Activated naive CD4-positive, alpha-beta T cell treated with anti-CD3 and anti-CD28 coated beads, Interleukin-2, amount 50 U/mL, for 72 hours (primary cell): ENCODE measurements at places on chromosomes 11 and 22. TPM values are rescaled to one million over a fixed set of nuclear protein-coding genes. Genes with fewer than 3 reads are reported as not detected.

NXPE2 gene
- not detected for total RNA-seq

TANGO2 gene
- 19.3 TPM for total RNA-seq

WBP2NL gene
- total RNA-seq, result 0.47 TPM

ESAM gene
- 1.7 TPM for total RNA-seq

OR52H1 gene
- total RNA-seq, result 0.23 TPM

ZP1 gene
- total RNA-seq, result not detected

OR51B5 gene
- total RNA-seq, result not detected

ZBTB16 gene
- total RNA-seq, result 0.99 TPM

FGF3 gene
- total RNA-seq, result not detected

PRG3 gene
- not detected for total RNA-seq
